Stimulated activated CD4-positive, alpha-beta T cell treated with anti-CD3 and anti-CD28 coated beads, Interleukin-15, amount 100 ng/mL, for 1 hour (primary cell): ENCODE measurements at places on chromosomes 3 and 15.

- no peak for DNase-seq
Observed at GRCh38 chr3:5001135-5001534, 21.9 kb downstream of the BHLHE40 start.

DNA sequence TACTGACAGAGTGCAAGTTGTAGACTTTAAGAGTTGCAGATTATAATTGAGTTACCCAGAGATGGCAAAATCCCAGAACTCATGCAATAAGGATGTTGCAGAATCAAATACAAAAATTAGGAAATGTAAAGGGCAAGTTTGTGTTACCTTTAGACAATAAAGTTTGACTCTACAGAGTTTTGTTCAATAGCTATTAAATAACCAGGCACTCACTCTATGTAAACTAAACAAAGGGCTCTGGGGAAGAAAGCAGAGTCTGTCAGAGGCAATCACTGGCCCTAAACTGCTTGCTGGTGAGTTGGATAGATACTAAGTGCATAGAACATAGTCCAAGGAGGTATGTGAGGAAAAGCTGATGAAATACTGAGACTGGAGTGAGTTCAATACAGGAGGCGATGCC, 40.0 kb upstream of the PLCL2 start:
- DNase-seq, result no peak

GRCh38 chr15:85333132-85333831, 47.1 kb upstream of the AKAP13 start:
- no peak for DNase-seq

DNA sequence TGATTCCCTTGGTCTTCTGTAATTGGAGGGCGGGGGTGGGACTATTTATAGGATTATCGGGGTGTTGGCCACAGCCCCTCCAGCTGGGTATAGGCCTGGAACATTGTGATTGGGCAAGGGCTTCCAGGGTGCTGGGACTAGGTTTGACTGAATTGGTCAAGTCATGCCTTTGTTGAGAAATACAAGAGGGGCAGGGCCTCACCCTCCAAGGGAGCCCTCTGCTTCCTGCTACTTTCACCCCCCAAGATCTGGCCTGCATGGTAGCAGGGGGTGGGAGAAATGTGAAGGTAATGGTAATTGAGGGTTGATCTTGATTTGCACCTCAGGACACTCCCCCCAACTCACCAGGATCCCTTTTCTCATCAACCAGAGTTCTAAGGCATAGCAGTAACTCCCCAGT, 25.2 kb downstream of the TRIM71 start:
- DNase-seq, result no peak

GRCh38 chr15:75455424-75455981, 4.0 kb upstream of the SIN3A start:
- peak; percentile 73 for DNase-seq

GRCh38 chr15:76929011-76929760, 2.4 kb upstream of the RCN2 start:
- no peak for DNase-seq

DNA sequence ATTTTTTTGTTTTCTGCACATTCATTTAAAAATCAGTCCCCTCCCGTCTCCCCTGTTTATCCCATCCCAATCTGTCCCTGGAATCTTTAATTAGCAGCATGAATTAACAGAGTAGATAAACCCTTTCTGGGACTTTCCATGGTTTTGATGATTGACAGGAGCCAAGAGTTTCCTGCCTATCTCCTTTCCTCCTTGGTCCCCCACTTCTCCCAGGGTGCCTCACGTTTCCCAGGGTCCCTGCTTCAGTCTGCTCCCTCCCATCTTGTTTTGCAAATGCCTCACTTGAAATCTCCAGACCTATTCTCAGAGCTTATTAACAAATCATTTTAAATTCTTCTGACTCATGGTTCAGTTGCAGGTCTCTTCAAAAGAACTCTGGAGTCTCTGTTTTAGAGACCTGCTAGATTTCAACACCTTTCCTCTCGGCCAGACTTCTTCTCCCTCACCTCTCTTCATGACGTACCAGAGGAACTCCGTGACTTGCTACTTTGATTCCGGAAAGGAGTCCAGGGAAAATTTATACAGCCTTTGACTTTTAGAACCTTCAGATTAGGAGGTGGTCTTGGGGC, 238.5 kb downstream of the ITPR1 start:
- DNase-seq, result no peak

DNA sequence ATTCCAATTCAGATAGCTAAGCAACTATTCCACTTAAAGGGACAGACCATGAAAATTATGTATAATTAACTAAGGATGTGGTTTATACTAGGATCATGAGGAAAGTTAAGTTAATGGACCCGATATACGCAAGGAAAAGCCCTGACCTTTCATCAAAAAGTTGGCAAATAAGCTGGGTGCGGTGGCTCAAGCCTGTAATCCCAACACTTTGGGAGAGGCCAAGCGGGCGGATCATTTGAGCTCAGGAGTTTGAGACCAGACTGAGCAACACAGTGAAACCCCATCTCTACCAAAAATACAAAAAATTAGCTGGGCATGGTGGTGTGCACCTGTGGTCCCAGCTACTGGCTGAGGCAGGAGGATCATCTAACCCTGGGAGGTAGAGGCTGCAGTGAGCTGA, 39.6 kb downstream of the SCAP start:
- DNase-seq, result no peak

- no peak for DNase-seq
Observed at GRCh38 chr15:67072442-67072841, 7.0 kb downstream of the SMAD3 start.

DNA sequence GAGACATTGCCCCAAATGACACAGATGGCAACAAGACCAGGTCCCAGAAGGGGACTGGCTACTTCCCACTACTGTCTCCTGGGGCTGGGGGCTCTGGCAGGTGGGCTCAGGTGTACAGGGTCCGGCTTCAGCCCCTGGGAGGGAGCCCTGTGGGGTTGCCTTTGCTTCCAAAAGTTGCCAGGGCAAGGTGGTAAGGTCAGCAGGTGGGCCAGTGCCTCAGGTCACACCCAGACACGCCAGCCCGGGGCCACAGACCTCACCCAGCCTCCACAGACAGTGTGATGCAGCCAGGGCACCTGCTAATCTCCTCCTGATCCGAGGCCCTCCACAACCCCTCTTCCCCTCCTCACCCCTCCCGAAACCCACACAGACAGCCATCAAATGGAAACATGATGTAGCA, 7.5 kb downstream of the OXTR start:
- no peak for DNase-seq

DNA sequence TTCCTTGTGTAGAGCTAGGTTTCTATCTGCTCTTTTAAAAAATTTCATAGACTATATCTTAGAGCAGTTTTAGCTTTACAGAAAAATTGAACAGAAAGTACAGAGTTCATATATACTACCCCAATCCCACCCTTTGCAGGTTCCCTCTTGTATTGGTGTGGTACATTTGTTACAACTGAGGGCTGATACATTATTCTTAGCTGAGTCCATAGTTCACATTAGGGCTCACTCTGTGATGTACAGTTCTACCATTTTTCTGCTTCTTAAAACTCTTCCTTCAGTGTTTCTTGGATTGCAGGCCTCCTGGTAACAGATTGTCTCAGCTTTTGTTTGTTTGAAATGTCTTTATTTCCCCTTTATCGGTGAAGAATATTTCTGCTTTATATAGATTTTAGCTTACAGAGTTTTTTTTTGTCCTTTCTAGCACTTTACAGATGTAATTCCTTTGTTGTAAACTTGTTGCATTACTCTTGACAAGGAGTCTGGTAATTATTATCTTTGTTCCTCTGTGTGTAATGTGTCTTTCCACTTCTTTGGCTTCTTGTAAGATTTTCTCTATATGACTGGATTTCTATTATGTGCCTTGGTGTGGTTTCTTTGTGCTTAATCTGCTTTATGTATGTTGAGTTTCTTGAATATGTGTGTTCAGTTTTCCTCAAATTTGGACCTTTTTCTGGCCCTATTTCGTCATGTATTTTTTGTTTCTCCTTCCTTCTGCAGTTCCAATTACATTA, 25.3 kb downstream of the MEF2A start:
- no peak for DNase-seq

- no peak for DNase-seq
Observed at GRCh38 chr3:168859574-168859973, 763.9 kb upstream of the GOLIM4 start.
